ENCODE measurements at places on chromosomes 13 and 19. TPM values are rescaled to one million over a fixed set of nuclear protein-coding genes. Genes with fewer than 3 reads are reported as not detected.

RXFP2 gene
- not detected for polyA plus RNA-seq

RAB3A gene
- polyA plus RNA-seq, result 5.1 TPM

TDRD12 gene
- 0.12 TPM for polyA plus RNA-seq

ZNF66 gene
- polyA plus RNA-seq, result 3.3 TPM

Measured in hindlimb muscle (tissue), 1 donor.